ENCODE measurements at places on chromosomes 4 and X. TPM values are rescaled to one million over a fixed set of nuclear protein-coding genes. Genes with fewer than 3 reads are reported as not detected.

GRCh38 chrX:10831716-10832502 is 211.5 kb upstream of the MID1 start:
- no peak for DNase-seq

DNA sequence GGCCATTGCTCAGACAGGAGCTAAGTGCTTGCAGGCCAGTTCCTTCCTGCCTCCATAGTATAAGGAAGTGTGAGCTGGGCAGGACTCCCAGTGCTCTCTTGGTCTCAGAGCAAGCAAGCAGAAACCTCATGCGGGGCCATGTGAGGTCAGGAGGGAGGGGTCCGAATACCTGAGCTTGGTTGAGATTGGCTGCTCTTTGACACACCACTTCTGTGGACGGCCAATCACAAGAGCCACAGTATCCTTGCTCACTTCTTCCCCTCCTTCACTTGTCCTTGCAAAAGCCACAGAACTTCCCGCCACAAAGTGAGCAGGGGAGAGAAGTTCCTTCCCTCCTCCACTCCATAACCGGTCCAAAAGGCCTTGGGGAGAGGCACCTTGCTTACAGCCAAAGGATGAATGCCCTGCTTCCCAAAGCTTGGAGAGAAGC is 56.7 kb downstream of the PRPS1 start:
- no peak for DNase-seq

GRCh38 chr4:124061413-124061812 is 651.1 kb downstream of the ANKRD50 start:
- no peak for DNase-seq

DNA sequence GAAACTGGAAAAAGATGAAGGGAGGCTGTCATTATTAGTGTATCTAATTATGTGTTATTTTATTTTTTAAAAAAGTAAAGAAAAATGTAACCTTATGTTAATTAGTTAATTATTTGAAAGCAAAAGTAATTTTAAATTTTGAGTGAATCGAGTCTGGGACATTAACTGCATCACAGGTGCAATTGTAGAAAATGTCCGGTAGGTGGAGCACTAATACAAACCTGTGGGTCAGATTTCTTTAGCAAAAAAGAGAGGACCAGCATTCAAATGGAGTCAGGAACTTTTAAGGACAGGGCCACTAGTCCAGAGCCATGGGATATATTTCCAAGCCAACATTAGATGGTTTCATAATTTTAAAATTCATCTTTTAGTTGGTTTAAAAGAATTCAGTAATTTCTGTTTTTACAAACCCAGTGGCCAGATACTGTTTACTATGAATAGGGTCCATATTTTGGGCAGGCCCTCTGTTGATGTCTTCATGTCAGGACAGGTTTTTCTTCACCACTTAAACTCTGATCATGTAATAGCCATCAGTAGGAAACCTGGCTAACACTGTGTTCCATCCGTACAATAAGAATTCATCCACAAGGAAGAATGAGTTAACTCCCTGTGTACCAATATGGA is 27.2 kb downstream of the BST1 start:
- DNase-seq: no peak

The TRPC5OS gene
- not detected for total RNA-seq

- DNase-seq: no peak
These were observed 270.5 kb downstream of the TENM3 start for GRCh38 chr4:182513587-182514291.

- no peak for DNase-seq
These were observed 240.5 kb upstream of the CXXC4 start for GRCh38 chr4:104735174-104735573.

DNA sequence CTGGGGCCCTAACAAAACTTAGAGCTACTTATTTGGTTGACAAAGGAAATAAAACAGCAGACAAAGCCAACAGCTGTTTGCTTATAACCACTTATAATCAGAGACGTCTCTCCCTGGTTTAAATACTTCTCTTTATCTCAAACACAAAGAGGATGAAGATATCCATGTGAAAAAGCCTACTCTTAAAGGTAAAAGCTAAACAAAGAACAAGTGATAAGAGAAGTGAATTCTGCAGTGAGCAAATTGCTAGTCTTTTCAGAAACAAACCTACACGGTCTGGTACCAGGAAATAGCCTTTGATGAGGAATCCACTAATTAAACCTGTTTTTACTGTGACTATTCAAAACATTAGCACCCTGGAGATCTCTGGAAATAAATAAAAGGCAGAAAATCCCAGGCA is 46.7 kb downstream of the GRIA3 start:
- DNase-seq: no peak

DNA sequence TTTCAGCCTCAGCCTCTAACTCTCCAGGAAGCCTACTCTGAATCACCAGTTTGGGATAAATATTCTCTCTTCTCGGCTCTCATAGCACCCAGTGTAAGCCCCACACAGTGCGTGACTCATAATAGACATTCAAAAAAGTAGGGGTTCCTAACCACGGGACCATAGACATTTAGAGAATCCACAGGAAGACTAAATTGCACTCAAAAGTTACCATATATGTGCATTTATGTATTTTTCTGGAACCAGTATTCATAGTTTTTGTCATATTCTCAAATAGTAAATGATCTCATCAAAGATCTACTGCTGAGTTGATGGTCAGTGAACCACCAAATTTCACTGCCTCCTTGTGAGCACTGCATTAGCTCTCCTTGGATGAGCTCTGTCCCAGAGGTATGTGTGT is 625.7 kb downstream of the SMARCA1 start:
- DNase-seq: no peak

- DNase-seq: no peak
These were observed 26.0 kb downstream of the ARL13A start for GRCh38 chrX:100995469-100995868.

GRCh38 chrX:101136235-101136634 is 38.2 kb downstream of the CENPI start:
- no peak for DNase-seq

The PLAC1 gene
- total RNA-seq: 14.5 TPM

GRCh38 chrX:1392376-1393068 is 609 bp upstream of the SLC25A6 start:
- DNase-seq: peak; percentile 31

- no peak for DNase-seq
These were observed 68.0 kb upstream of the MAP9 start for GRCh38 chr4:155444721-155445120.
